Neural crest cell (in vitro differentiated cells): ENCODE measurements at places on chromosomes 3 and 15. TPM values are rescaled to one million over a fixed set of nuclear protein-coding genes. Genes with fewer than 3 reads are reported as not detected.

- no peaks in the 10 kb centered on the region for H3K36me3 ChIP-seq
- H3K4me1 ChIP-seq, result no peaks in the 10 kb centered on the region
- no peak overlapping the region for H3K27ac ChIP-seq
- H3K4me3 ChIP-seq, result no peak overlapping the region
Measured at GRCh38 chr15:96553931-96554330, 223.4 kb downstream of the NR2F2 start.

GRCh38 chr15:68730471-68730919, 90.2 kb downstream of the ANP32A start:
- no peak overlapping the region for H3K4me3 ChIP-seq
- peaks cover 7% of the 10 kb centered on the region for H3K4me1 ChIP-seq
- H3K36me3 ChIP-seq, result no peaks in the 10 kb centered on the region
- no peak for DNase-seq

DNA sequence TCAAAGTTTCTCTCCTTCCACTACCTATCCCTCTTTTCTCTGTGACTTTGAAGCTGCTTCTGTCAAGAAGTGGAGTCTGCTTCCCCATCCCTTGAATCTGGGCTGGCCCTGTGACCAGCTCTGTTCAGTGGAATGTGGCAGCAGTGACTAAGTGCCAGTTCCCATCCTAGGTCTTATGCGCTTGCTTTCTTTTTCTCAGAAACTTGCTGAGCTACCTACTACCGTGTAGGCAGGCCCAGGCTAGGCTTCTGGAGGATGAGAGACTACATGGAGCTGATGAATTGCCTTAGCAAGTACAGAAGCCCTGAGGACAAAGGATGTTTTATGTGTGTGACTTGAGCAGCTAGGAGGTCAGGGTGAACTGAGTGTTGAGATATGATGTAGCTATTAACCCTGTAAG, 123.2 kb downstream of the PDCD6IP start:
- no peak overlapping the region for H3K4me3 ChIP-seq
- H3K27ac ChIP-seq, result no peak overlapping the region
- no peak for DNase-seq
- no peaks in the 10 kb centered on the region for H3K27me3 ChIP-seq
- peaks cover 13% of the 10 kb centered on the region for H3K4me1 ChIP-seq

The KIF23 gene
- 67.3 and 69.6 TPM in 2 replicates for total RNA-seq

The FRMD5 gene
- 4.3 and 5.1 TPM in 2 replicates for total RNA-seq

GRCh38 chr3:125140818-125141595, 71.5 kb downstream of the SLC12A8 start:
- no peak for DNase-seq
- no peaks in the 10 kb centered on the region for H3K36me3 ChIP-seq
- peak overlapping the region; percentile 49 for H3K4me3 ChIP-seq
- peaks cover 34% of the 10 kb centered on the region for H3K27me3 ChIP-seq
- H3K27ac ChIP-seq, result no peak overlapping the region

- H3K27me3 ChIP-seq, result no peaks in the 10 kb centered on the region
- DNase-seq, result no peak
- no peak overlapping the region for H3K4me3 ChIP-seq
- no peaks in the 10 kb centered on the region for H3K36me3 ChIP-seq
- no peak overlapping the region for H3K27ac ChIP-seq
Measured at GRCh38 chr15:36358523-36358922, 220.9 kb upstream of the CDIN1 start.

DNA sequence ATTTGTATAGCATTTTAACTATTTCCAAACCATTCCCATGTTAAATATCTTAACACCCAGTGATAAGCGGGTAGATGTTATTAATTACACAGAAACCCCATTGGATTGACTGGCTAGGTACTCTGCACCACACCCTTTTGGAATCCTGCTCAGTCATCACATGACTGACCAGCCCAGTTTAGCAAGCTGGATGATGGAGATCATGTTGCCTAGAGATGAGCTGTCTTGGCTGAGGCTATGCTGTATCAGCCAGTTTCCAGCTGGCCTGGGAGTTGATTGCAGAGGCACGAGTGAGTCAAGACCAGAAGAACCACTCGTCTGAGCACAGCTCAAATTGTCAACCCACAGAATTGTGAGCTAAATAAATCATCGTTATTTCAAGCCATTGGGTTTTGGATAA, 124.6 kb downstream of the ZNF621 start:
- no peak for DNase-seq
- no peak overlapping the region for H3K27ac ChIP-seq
- H3K4me1 ChIP-seq, result no peaks in the 10 kb centered on the region
- H3K4me3 ChIP-seq, result no peak overlapping the region
- H3K36me3 ChIP-seq, result no peaks in the 10 kb centered on the region

- no peaks in the 10 kb centered on the region for H3K4me1 ChIP-seq
- H3K36me3 ChIP-seq, result no peaks in the 10 kb centered on the region
- no peak overlapping the region for H3K4me3 ChIP-seq
- H3K27ac ChIP-seq, result no peak overlapping the region
Measured at GRCh38 chr3:30421266-30421665, 185.1 kb upstream of the TGFBR2 start.

The FAIM gene
- 10.0 and 11.9 TPM in 2 replicates for total RNA-seq

- H3K36me3 ChIP-seq, result peaks cover 16% of the 10 kb centered on the region
- no peak overlapping the region for H3K27ac ChIP-seq
- no peaks in the 10 kb centered on the region for H3K27me3 ChIP-seq
- no peak overlapping the region for H3K4me3 ChIP-seq
Measured at GRCh38 chr3:67648229-67648628, 6.2 kb downstream of the SUCLG2 start.

DNA sequence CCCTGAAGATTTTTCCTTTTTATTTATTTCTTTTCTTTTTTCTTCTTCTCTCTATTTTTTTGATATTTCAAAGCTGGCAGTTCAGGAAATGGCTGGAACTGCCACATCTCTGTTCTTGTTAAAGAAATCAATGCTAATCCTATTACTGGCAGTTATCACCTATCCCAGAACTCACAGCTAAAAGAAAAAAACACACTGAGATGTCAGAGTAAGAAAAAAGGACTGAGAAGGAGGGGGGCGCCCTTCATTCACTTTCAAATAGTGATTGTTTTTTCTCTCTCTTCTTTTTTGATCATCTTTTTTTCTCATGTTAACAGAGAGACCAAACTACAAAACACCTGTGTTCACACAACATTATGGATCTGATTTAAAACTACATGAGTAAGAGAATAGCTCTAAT, 337.1 kb downstream of the IL20RB start:
- H3K4me3 ChIP-seq, result peak overlapping the region; percentile 2
- no peak for DNase-seq

GRCh38 chr3:139935016-139935865, at the start of gene CLSTN2:
Gene CLSTN2, plus strand, starts transcription at chr3:139935185.
- H3K27me3 ChIP-seq, result peaks cover 53% of the 10 kb centered on the region
- H3K27ac ChIP-seq, result no peak within 1 kb of the TSS

- no peak overlapping the region for H3K4me3 ChIP-seq
- no peaks in the 10 kb centered on the region for H3K27me3 ChIP-seq
- H3K27ac ChIP-seq, result peak overlapping the region; percentile 89
- H3K4me1 ChIP-seq, result peaks cover 12% of the 10 kb centered on the region
- no peak for DNase-seq
Measured at GRCh38 chr3:13160619-13161018, 87.4 kb upstream of the IQSEC1 start.

- no peak overlapping the region for H3K27ac ChIP-seq
- H3K36me3 ChIP-seq, result peaks cover under 1% of the 10 kb centered on the region
- H3K4me1 ChIP-seq, result no peaks in the 10 kb centered on the region
- H3K4me3 ChIP-seq, result no peak overlapping the region
Measured at GRCh38 chr3:188663839-188664238, 507.9 kb upstream of the TPRG1 start.

GRCh38 chr3:61158667-61159066, 92.6 kb downstream of the FHIT start:
- H3K27me3 ChIP-seq, result no peaks in the 10 kb centered on the region
- no peak overlapping the region for H3K4me3 ChIP-seq
- no peak overlapping the region for H3K27ac ChIP-seq
- no peak for DNase-seq
- H3K4me1 ChIP-seq, result peaks cover 8% of the 10 kb centered on the region

- peaks cover 36% of the 10 kb centered on the region for H3K4me1 ChIP-seq
- no peak for DNase-seq
- H3K36me3 ChIP-seq, result no peaks in the 10 kb centered on the region
- peak overlapping the region; percentile 47 for H3K4me3 ChIP-seq
- H3K27me3 ChIP-seq, result no peaks in the 10 kb centered on the region
Measured at GRCh38 chr3:128280481-128281052, 127.3 kb downstream of the EEFSEC start.

The HRG gene
- total RNA-seq, result not detected in 2 replicates

- peak within 1 kb of the TSS; percentile 98 for H3K4me3 ChIP-seq
- no peaks in the 10 kb centered on the region for H3K27me3 ChIP-seq
- peaks cover 6% of the 10 kb centered on the region for H3K36me3 ChIP-seq
- H3K27ac ChIP-seq, result peak within 1 kb of the TSS; percentile 98
Measured at GRCh38 chr3:186806089-186807055, at the start of gene RFC4. Gene RFC4, minus strand, starts transcription at chr3:186806482. Its CDS starts 1,769 bp downstream, at chr3:186804713.

- H3K4me3 ChIP-seq, result no peak overlapping the region
- H3K36me3 ChIP-seq, result no peaks in the 10 kb centered on the region
- no peak for DNase-seq
- no peak overlapping the region for H3K27ac ChIP-seq
- H3K4me1 ChIP-seq, result peaks cover 3% of the 10 kb centered on the region
Measured at GRCh38 chr15:29835301-29835700, 13.0 kb upstream of the TJP1 start.

GRCh38 chr3:32216172-32216783, 22.2 kb upstream of the CMTM8 start:
- no peak overlapping the region for H3K4me3 ChIP-seq
- no peak overlapping the region for H3K27ac ChIP-seq
- H3K4me1 ChIP-seq, result peaks cover 13% of the 10 kb centered on the region
- DNase-seq, result no peak

DNA sequence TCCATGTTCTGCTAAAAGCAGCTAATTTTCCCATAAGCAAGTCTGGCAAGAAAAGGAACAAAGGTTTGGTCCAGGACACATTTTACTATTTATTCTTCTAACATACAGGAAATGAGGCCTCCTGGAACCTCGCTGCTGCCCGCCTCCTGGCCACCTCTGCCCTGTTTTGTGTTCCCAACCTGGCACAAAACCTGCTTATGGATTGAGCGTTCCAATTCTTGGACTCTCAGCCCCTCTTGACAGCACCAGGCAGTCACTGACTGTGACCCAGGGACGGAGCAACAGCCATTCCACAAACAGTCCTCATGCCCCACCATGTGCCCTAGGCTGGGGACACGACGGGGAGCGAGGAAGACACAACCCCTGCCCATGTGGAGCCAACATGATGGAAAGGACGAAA, 11.6 kb upstream of the SSUH2 start:
- H3K4me3 ChIP-seq, result no peak overlapping the region
- no peak for DNase-seq
- peaks cover 7% of the 10 kb centered on the region for H3K36me3 ChIP-seq
- no peak overlapping the region for H3K27ac ChIP-seq

The CCR2 gene
- not detected in 2 replicates for total RNA-seq

- DNase-seq, result peak; percentile 57
- H3K27ac ChIP-seq, result no peak within 1 kb of the TSS
- peaks cover 47% of the 10 kb centered on the region for H3K27me3 ChIP-seq
- H3K4me3 ChIP-seq, result peak within 1 kb of the TSS; percentile 88
- H3K4me1 ChIP-seq, result peaks cover 23% of the 10 kb centered on the region
- no peaks in the 10 kb centered on the region for H3K36me3 ChIP-seq
Measured at GRCh38 chr3:148697306-148698189, at the start of gene AGTR1. Gene AGTR1, plus strand, starts transcription at chr3:148697903. Its CDS starts 43,133 bp downstream, at chr3:148741036.

GRCh38 chr3:179881791-179882190, 154.9 kb downstream of the PEX5L start:
- peaks cover 16% of the 10 kb centered on the region for H3K4me1 ChIP-seq
- no peaks in the 10 kb centered on the region for H3K36me3 ChIP-seq
- no peak for DNase-seq
- H3K4me3 ChIP-seq, result no peak overlapping the region
- no peak overlapping the region for H3K27ac ChIP-seq

DNA sequence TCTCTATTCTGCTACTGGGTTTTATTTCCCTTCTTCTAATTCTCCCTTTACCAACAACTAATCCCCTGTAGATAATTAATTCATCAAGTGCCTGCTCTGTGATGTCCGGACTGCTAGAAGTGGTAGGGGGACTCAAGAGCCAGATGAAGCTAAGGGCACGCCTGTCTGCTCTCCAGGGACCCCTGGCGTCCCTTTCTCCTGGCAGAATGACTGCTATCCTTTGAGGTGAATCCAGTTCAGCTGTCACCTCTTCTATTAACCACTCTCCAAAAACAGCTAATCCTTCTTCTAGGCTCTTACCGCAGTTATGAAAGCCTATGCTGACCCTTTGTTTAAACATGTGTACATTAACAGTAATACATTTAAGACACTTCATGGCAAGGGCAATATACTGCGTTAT, 1.4 kb upstream of the CHRNA7 start:
- peak; percentile 51 for DNase-seq
- peaks cover 21% of the 10 kb centered on the region for H3K4me1 ChIP-seq
- peaks cover 29% of the 10 kb centered on the region for H3K27me3 ChIP-seq
- H3K27ac ChIP-seq, result no peak overlapping the region
- no peaks in the 10 kb centered on the region for H3K36me3 ChIP-seq

DNA sequence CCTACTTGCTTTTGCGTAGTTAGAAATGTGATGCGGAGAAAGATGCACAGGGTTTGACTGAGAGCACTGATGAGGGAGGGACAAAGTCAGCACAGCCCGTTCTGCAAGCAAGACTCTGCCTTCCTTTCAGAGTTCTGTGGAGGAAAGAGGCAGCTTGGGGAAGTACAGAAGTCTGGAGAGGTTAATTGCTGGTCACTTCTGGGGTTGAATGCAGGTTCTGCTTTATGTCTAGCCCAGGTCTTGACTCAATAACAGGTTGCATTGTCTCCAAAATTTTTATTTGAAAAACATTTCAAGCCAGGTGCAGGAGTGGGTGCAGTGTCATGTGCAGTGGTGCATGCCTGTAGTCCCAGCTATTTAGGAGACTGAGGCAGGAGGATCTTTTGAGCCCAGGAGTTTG, 461.7 kb downstream of the NR2F2 start:
- H3K27ac ChIP-seq, result no peak overlapping the region
- DNase-seq, result no peak

- no peak overlapping the region for H3K27ac ChIP-seq
- H3K4me1 ChIP-seq, result peaks cover 35% of the 10 kb centered on the region
- no peak for DNase-seq
- H3K4me3 ChIP-seq, result no peak overlapping the region
- H3K27me3 ChIP-seq, result peaks cover 23% of the 10 kb centered on the region
- H3K36me3 ChIP-seq, result no peaks in the 10 kb centered on the region
Measured at GRCh38 chr15:63497642-63498467, 6.5 kb upstream of the USP3 start.
